ENCODE measurements at places on chromosomes 11 and 22.

GRCh38 chr11:76267556-76267955, 61.3 kb upstream of the WNT11 start:
- DNase-seq: no peak

DNA sequence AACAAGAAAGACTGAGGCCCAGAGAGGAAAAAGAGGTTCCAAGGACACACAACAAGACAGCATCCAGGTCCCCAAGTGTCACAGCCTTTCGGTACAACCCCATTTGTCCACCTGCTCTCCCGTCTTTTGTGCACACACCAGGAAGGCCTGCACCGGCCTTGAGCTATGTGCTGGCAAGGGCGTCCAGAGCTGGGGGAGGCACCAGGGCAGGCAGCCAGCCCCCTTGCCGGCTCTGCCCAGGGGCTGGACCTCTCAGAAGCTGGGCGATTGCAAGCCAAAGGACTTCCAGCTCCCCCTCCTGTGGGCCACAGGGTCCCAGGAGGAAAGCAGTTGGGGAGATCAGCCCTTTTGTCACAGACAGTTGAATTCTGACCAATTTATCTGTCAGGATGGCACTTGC, 210.5 kb downstream of the MN1 start:
- no peak for DNase-seq

DNA sequence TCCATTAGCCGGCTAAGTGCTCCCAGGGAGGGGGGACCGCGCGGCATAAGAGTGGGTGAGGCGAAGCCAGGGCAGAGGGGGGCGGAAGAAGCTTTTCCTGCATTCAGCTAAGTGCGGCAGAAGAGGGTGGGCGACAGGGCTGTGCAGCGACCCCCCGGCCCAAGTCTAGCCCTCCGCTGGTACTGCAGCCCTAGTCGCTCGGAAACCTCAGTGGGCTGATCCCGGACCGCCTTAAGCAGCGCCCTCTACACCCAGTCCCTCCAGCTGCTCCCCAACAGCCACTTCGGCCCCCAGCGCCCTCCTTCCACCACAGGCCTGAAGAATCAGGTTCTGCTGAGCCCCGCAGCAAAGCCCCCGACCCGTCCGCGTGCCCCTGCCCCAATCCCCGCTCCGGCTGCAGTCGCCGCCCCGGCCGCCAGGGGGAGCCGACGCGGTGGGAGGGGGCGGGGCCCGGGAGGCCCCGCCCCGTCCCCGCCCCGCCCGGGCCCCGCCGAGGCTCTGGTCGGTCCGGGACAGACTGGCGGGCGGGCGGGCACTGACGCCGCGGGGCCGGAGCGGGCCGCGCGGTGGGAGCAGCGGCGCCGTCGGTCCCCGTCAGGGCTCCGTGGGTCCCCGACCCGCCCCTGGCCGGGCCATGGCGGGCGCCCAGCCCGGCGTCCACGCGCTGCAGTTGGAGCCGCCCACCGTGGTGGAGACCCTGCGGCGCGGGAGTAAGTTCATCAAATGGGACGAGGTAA, at the start of gene PLCB3:
Gene PLCB3, plus strand, starts transcription at position 515 of the 737 bp plus-strand sequence. Its CDS starts 120 bp downstream, at position 635.
- DNase-seq: no peak

DNA sequence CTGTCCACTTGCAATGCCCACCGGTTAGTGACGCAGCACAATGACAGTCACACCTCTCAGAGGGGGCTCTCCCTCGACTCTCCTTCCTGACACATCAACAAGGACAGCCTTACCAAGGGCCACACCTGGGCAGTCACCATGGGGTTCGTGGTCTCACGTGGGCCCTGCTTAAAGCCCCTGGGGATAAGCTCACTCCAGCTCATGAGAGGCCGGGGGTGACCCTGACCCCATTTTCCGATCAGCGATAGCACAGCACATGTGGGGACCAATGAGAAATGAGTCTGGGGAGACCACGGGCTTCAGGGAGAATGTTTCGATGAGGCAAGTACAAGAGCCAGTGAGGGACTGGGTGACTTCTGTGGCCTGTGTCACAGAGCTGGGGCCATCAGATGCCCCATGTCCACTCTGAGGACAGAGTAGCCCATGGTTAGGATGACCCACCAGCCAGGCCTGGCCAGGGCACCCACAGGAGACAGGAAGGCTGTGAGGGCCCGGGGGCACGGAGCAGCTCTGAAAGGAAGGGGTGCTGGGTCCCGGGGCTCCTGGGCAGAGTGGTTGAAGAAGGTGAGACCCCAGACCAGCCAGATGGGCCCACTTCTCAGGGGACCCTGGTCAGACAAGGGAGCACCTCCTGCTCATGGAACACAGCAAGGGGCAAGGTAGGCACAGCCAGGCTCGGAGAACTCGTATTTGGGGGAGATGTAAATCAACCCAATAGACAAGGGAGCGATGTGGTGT, 128.8 kb downstream of the MED15 start:
- no peak for DNase-seq

- DNase-seq: no peak
Measured at GRCh38 chr11:27717377-27717776, 17.1 kb upstream of the BDNF start.

DNA sequence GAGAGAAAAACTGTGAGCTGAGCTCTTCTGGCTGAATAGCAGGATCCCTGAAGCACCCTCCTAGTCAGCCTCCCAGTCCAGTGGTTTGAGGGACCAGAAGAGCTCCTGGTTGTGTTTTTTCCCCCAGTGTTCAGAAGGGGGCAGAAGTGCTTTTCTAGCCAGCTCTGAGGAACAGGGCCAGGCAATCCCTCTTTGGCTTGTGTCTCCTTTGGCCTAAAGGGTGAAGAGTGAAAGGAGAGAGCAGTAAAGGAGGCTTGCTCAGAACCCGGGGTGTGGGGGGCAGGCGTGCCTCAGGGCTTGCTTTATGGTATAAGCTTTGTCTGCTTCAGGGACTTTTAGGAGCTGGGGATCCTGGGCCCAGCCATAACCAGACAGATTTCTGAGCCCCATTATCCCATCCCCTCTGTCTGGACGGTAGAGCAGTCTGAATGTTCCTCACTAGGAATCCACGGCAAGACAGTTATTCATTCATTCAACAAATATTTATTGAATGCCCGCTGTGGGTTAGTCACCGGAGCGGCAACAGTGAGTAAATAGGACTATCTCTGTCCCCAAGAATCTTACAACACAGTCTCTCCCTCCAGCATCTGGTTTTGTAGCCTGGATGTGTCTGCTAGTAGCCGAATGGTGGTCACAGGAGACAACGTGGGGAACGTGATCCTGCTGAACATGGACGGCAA, 14.5 kb downstream of the ACP2 start:
- no peak for DNase-seq

DNA sequence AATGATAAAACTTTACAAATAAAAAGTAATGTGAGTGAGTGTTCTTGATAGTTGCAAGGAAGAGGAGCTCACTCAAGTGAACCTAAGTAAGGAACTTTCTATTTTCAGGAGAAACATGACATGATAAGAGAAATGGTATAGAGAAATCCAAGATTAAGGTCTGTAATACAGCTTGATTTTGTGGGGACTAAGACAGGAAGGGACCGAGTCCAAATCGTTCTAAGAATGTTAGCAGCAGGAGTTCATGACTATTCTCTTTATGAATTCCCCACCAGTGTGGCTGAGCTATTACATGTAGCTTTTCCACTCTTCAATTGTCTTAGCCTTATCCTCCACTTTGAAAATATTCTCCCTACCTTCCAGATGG, 698.6 kb upstream of the ARHGAP42 start:
- DNase-seq: no peak
